Suppressor macrophage treated with lipopolysaccharide for 4 hours (primary cell): ENCODE measurements at places on chromosomes 6 and 20.
A peak's percentile ranks its signal among the peaks of the same experiment; 100 is the strongest.

- no peak for DNase-seq
Observed at GRCh38 chr20:50304923-50305635, 114.4 kb downstream of the CEBPB start.

GRCh38 chr20:36285746-36286447 is 20.2 kb upstream of the DLGAP4 start:
- DNase-seq: no peak

- no peak for DNase-seq
Observed at GRCh38 chr6:38326837-38327236, 312.9 kb downstream of the BTBD9 start.

- DNase-seq: no peak
Observed at GRCh38 chr6:131001945-131002660, 60.9 kb downstream of the EPB41L2 start.

DNA sequence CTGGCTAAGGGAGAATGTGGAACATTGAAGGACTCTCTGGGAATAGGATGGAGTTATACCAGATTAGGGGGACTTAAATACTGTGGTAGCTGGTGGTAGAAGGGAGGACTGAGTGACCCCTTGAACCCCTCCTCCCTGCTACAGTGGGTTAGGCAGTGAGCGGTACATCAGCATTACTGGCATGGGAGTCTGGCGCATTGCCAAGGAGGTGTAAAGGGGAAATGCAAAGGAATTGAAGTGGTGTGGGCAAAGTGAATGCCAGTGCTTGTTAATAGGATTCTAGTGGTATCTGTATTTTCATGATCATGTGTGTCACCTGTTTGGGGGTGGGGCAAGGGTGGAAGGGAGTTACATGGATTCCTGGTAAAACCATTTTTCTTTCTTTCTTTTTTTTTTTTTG is 60.1 kb downstream of the GFRA4 start:
- DNase-seq: no peak

- no peak for DNase-seq
Observed at GRCh38 chr6:37579444-37580067, 79.9 kb upstream of the CCDC167 start.

DNA sequence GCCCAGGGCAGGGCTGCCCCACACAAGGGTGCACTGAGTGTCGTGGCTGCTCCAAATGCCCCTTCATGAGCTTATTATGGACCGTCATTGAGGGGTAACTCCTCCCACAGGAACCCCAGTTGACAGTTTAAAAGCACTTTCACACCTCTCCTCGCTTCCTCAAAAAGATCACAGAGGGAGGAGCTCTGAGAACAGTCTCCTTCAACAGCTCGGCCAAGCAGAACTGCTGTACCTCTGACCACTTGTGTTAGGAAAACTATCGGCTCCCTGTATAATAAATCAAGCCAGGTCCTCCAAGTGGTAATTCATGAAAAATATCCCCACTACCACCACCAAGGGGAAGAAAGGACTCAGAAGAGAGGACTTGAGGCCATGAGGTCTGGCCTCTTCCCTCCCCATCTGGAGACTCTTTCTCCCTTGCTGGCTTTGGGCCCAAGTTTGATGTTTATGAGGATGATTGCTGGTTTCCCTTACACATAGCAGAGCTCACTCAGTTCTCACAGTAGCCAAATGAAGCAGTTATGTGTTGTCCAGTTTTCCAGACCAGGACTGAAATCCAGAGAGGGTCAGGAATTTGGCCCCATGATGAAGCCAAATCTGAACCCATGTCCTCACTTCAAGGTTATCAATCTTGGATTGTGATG is 8.7 kb downstream of the SNX21 start:
- DNase-seq: peak; percentile 25

- DNase-seq: no peak
Observed at GRCh38 chr20:50222309-50223038, 31.8 kb downstream of the CEBPB start.

GRCh38 chr6:159913375-159913774 is 22.6 kb downstream of the MAS1 start:
- DNase-seq: no peak

- no peak for DNase-seq
Observed at GRCh38 chr20:35788796-35789195, 17.0 kb downstream of the PHF20 start.

DNA sequence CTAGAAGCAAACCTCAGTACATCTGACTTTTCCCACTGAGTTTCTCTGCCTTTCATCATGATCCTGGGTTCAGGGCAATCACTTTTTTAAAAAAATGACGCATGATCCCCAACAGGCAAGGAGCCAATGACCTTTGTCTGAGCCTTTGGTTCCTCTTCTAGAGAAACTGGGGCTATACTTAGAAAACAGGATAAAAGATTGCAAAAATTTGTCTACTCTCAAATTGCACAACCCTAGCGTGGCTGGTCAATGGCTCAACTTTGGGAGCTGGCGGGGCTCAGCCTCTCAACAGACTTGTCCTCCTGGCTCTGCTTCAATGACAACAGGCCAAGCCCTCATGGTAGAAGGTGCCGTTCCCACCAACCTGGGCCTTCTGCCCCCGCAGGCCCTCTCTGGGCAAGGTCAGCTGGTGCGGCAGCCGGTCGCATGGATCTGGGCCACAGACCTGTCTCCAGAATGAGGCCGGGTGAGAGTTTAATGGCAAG is 48.7 kb downstream of the PDYN start:
- peak; percentile 97 for DNase-seq

GRCh38 chr6:45450831-45451230 is 73.1 kb upstream of the SUPT3H start:
- no peak for DNase-seq

- DNase-seq: no peak
Observed at GRCh38 chr6:168039301-168039700, 39.7 kb downstream of the FRMD1 start.

- no peak for DNase-seq
Observed at GRCh38 chr6:35735452-35735851, 1.4 kb upstream of the ARMC12 start.

DNA sequence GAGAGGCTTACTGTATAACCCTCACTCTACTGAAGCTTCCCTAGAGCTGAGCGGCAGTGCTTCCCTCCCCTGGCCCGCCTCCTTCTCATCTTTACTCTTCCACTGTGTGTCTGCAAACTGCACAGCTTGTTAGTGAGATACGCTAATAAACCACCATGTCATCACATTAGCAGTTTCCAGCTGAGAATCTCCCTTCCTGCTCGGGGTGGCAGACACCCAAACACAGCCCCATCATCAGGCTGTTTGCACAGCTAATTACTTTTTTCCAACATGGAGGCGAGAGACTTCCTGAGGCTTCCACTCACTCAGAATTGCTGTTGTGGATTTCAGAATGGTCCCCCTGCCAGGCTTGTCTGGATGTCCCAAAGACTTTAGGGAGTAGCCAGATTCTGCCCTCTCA is 444.9 kb upstream of the SULF2 start:
- no peak for DNase-seq

- DNase-seq: peak; percentile 41
Observed at GRCh38 chr20:7859356-7859802, 80.9 kb downstream of the HAO1 start.

- DNase-seq: no peak
Observed at GRCh38 chr6:30749554-30750378, 5.4 kb upstream of the IER3 start.

- no peak for DNase-seq
Observed at GRCh38 chr20:43043887-43044286, 145.8 kb downstream of the PTPRT start.

GRCh38 chr6:43269273-43270007 is 26.2 kb downstream of the TTBK1 start:
- peak; percentile 18 for DNase-seq

GRCh38 chr20:1209447-1210387 is 6.5 kb downstream of the C20orf202 start:
- no peak for DNase-seq

GRCh38 chr6:33008944-33009861 is at the start of gene HLA-DOA:
Gene HLA-DOA, minus strand, starts transcription at chr6:33009591.
- DNase-seq: no peak

GRCh38 chr6:19836799-19837510 is at the start of gene ID4:
Gene ID4, plus strand, starts transcription at chr6:19837370. Its CDS starts 385 bp downstream, at chr6:19837755.
- DNase-seq: no peak

DNA sequence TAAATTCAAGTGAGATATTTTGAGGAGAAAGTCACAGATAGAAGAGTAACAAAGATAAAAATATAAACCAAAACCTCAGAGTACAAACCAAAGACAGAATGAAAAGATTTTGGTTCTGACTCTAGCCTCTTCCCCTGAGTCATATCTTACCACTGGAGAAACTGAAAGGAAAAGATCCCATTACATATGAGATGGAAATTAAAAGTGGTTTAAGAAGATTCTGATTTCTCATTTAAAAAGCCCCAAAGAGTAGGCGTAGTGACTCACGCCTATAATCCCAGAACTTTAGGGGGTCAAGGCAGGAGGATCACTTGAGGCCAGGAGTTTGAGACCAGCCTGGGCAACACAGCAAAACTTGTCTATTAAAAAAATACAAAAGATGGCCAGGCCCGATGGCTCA is 30.6 kb downstream of the SPINT4 start:
- peak; percentile 82 for DNase-seq
